Activated CD4-positive, alpha-beta T cell treated with anti-CD3 and anti-CD28 coated beads for 1 hour (primary cell): ENCODE measurements at places on chromosomes 12 and 14.

GRCh38 chr14:95364481-95365209 is 44.9 kb upstream of the CLMN start:
- no peak for DNase-seq

DNA sequence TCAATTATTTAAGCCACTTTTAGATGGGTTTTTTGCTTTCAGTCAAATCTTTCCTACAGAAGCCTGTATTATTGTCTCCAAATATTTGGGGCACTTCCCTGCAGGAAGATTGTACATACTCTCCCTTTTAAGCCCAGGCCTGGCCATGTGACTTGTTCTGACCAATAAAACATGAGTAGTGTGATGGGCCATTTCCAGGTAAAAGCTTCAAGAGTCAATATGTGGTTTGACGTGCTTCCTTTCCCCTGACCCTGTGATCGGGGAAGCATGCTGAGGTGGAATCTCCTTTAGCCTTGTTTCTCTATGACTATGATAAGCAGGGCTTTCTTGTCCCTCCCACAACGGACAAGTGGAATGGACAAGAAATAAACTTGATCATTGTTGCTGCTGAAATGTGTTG is 14.2 kb upstream of the NIN start:
- DNase-seq: no peak

GRCh38 chr12:2561367-2561766 is 233.4 kb upstream of the FKBP4 start:
- DNase-seq: no peak

- no peak for DNase-seq
Measured at GRCh38 chr12:77102691-77103090, 37.3 kb upstream of the E2F7 start.

GRCh38 chr14:22303589-22304195 is 285.3 kb downstream of the DAD1 start:
- no peak for DNase-seq

GRCh38 chr12:45294906-45295305 is 79.0 kb downstream of the ANO6 start:
- no peak for DNase-seq

DNA sequence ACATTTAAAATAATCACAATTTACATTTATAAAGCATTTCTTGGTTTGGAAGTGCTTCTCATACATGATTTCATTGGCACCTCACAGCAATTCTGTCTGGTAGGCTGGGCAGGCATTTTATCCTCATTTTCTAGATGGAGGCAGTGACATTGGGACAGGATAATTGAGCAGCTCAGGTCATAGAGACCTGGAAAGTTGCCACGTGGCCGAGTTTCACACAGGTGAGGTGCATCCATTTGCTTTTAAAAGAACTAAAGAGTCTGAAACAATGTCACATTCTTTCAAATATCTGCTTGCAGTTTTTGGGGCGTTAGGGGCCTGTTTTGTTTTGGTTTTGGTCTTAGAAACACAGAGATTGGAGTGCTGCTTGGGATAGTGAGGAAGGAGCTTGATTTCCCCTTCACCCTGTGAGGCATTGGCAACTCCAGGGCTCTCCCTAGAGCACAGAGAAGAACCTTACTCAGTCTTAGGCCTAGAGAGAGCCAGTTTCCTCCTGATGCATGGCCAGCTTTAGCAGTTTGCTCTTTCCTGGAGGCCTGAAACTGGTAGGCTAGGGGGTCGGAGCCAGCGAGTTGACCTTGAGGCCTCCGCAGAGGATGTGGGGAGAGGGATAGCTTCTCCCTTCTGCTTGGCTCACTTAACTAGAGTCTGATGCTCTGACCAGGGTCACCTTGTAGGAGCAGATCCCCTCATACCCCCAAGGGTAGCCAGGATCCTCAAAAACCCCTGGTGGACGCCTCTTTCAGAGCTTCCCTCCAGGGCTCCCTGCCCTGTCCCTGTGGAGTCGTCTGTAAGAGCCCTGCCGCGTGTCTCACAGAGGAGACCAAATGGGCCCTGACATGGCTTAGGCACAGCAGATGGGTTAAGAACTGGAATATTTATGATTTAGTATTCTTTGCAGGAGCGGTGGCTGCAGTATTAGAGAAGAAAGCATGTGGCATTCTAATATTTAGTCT is 34.9 kb upstream of the JDP2 start:
- DNase-seq: no peak

GRCh38 chr14:52313462-52313861 is 650 bp upstream of the PTGER2 start:
- no peak for DNase-seq

DNA sequence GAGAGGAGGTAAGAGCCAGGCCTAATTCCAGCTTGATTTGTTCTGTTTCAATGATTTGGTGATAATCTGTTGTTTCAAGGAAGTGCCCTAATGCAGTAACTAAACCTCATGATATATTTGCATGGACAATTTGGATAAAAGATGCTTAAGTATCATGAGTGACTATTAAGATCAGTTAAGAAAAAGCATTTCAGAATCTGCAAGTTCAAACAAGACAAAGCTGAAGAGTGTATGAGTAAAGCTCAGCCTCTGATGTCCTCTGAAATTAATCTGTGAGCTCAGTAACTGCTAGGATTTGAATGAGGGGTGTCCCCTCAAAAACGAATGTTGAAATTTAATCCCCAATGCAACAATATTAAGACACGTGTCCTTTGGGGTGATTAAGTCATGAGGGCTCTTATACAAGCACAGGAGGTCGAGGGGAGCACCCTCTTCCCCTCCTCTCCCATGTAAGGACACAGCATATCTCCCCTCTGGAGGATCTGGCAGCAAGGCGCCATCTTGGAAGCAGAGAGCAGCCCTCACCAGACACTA is 949.2 kb downstream of the GALC start:
- no peak for DNase-seq

DNA sequence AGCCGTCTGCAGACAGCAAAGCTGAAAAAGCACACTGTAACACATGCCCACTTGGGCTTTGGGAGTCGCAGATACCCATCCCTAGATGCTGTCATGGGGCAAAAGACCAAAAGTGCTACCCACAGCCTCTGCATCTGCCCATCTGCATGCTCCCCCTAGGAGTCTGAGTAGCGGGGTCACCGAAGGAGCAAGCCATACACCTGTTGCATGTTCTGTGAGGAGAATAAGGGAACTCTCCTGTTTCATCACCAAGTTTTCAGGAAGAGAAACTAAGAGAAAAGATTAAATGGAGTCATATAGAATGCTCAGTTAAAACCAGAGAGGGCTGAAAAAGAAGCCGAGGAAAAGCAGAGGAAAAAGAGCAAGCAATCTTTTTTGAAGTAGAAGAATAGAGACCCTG is 13.7 kb upstream of the ST8SIA1 start:
- no peak for DNase-seq

DNA sequence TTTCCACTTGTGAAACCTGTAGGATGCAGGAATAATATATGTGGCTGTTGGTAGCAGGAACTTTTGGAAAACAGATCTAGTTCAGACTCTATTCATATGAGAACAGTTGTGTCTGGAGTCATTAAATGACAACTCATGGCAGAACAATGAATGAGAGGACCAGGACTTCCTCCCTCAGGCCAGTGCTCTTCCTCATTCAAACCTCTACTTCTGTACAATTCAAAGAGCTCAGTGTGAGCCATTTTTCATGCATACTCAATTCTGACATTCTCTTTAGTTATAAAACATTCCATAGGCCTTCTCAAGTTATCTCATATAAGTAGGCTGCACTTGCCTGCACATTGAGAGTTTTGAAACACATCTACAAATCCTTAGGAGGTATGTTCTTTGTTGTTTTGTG is 1526.6 kb upstream of the FLRT2 start:
- no peak for DNase-seq

DNA sequence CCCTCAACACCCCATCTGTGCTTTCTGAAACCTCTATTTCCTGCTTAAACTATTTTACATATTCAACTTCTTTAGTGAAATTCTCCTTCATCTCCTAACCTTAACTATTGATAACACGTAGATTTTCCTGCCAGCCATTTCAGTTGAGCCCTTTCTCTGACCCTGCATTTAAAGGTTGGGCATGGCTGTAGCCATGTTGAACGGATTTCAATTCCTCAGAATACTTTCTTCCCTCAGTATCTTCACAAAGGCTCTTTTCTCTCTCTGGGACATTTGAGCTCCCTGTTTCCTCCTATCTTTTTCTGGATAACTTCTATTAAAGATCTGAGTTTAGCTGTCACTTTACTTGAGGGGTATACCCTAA is 1.2 kb downstream of the PPHLN1 start:
- no peak for DNase-seq
